ENCODE measurements at places on chromosomes 2 and 18.

DNA sequence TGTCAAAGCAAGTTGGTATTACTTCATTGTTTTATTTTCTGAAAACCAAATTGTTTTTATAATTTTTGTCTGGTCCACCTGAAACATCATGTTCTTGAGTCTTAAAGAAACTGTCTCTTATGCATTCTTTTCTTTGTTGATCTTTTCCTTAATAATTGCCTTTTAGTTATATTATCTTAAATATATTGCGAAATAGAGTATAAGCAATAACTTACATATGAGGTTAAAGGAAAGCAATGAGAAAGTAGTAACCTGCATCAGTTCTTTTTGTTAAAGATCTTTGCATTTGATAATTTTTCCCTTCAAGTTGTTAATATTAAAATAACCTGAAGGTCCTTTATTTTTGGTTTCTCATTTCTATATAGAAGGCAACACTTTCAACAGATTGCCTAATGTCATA, 315.0 kb downstream of the CTNNA2 start:
- DNase-seq, result no peak

- DNase-seq, result no peak
These were observed 3.5 kb downstream of the ACSL3 start for GRCh38 chr2:222864296-222864695.

DNA sequence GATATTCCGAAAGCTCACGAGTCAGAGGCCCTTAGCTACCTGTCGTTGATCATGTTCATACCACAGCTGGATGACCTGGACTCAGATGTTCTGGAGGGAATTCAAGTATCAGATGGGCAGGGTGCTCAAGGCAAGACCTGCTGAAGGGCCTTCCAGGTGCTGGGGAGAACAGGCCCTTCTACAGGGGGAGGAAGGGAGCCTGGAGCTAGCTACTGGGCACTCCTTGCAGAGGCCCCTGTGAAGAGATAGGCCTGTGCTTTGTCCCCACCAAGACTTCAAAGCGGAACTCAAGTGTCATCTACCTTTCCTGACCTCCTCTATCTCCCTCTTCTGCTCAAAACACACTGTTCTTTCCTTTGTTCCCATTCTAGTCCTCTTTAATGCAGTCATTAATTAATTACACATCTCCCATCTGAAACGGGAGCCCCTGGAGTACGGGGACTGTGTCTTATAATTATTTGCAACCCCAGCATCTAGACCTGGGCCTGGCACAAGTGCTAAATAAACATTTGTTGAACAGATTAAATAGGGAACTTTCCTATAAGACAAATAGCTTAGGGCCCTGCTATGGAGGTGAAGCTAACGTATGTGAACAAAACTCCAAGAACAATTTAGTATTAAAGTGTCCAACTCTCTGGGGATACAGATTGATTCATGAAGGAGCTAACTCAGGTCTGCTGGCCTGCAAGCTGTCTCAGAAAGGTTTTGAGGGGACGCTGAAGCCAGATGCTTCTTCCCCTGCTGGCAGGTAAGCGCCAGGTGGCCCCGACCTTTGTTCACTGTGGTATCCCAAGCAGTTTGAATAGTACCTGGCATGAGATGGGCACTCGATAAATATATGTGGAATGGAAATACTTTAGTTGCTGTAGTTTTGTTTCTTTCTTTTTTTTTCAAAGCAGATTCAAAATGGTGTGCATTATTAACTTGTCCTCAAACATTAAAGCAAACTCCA, 22.0 kb downstream of the RHOB start:
- DNase-seq, result no peak

DNA sequence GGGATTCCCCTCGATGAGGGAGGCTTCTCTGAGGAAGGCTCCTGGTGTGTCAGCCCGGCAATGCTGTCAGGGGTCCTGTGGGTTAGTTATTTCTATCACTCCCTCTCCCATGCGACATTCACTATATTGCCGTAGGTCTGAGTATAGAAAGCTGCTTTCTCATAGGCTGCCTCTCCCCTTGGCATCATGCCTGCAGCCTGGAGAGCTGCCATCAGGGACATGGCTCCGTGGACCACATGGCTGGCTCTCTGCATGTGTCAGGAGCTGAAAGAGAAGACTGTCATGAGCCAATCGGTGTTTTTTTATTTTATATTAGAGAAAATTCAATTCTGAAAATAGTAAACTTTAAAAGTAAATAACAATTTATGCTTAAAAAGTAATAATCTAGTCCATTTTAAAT, 198.0 kb downstream of the CDH20 start:
- DNase-seq, result no peak

DNA sequence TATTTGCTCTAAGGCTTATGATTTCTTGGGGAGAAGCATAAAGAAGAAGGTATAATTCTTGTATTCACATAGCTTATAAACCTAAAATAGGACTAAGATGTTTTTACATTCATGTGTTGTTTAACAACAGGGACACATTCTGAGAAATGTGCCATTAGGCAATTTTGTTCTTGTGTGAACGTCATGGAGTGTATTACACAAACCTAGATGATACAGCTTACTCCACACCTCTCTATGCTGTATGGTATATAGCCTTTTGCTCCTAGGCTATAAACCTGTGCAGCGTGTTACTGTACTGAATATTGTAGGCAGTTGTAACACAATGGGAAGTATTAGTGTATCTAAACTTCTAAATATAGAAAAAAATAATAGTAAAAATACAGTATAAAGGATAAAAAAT, 92.1 kb downstream of the PHLPP1 start:
- no peak for DNase-seq

GRCh38 chr2:178109813-178110212, 2.4 kb upstream of the RBM45 start:
- DNase-seq, result no peak

DNA sequence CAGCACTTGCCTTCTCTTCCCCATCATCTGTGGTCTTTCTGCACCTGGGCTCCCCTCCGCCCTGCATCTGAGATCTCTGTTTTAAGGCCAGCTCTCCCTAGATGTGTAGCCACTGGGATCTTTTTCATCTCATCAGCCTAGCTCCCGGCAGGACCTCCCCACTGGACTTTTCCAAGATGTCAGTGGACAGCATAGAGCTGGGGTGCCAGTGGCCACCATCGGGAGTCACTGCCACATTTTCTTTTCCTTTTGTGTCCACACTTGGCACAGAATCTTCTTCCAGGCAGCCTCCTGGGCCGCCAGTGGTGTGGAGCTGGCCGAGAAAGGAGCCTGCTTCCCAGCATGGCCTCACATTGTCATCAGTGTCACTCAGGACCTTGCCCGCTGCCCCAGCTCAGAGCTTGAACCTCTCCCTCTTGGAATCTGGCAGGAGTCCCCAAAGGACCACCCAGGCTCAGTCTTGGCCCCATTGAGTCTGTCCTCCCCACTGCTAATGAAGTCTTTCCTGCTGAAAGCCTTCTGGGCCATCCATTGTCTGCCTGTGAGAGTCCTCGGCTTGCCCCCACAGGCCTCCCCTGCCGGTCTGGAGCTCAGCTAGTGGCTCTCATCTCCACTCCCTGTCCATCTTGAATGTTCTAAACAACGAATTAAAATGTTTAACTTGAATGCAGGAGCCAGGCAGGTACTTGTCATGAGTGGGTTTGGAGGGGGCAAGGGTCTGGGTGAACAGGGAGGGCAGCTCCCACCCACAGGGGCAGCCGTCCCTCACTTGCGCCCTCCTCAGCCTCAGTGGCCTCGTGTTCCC, 324.4 kb downstream of the GBX2 start:
- no peak for DNase-seq

- no peak for DNase-seq
These were observed 901.9 kb upstream of the ZEB2 start for GRCh38 chr2:145421841-145422240.

- DNase-seq, result no peak
These were observed 16.3 kb upstream of the ATOH8 start for GRCh38 chr2:85737481-85737880.

DNA sequence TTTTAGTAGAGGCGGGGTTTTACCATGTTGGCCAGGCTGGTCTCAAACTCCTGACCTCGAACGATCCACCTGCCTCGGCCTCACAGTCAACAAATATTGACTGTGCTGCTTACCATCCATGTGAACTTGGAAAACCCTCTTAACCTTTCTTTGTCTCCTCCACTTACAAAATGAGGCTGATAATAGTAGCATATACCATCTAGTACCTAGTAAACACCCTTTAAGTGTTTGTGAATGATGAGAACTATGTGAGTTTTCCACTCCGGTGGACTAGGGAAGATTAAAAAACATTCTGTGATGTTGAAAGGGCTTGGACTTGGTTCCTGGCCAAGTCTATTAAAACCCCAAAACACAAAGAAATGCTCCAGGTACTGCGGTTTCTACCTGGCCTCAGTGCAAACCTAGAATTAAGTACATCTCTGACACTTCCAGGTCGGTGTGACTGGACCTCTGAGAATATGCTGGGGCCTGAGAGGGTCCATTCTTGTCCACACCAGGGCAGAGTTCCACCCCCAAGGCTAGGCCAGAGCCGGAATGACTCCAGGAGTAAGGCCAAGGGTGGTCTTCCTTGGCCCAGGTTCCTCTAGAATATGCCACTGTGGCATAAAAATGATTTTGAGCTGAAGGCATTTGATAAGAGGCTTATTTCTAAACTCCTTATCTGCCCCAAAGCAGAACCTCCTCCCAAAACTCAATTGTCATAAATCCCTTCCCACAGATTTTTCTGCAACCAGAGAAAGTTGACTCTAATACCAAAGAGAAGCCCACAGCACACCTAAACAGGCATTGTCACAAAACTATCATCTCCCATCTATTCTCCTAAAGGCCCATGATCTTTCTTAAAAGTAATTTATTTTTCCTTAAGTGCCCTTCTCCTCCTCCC, 217.5 kb downstream of the TGIF1 start:
- DNase-seq, result no peak

DNA sequence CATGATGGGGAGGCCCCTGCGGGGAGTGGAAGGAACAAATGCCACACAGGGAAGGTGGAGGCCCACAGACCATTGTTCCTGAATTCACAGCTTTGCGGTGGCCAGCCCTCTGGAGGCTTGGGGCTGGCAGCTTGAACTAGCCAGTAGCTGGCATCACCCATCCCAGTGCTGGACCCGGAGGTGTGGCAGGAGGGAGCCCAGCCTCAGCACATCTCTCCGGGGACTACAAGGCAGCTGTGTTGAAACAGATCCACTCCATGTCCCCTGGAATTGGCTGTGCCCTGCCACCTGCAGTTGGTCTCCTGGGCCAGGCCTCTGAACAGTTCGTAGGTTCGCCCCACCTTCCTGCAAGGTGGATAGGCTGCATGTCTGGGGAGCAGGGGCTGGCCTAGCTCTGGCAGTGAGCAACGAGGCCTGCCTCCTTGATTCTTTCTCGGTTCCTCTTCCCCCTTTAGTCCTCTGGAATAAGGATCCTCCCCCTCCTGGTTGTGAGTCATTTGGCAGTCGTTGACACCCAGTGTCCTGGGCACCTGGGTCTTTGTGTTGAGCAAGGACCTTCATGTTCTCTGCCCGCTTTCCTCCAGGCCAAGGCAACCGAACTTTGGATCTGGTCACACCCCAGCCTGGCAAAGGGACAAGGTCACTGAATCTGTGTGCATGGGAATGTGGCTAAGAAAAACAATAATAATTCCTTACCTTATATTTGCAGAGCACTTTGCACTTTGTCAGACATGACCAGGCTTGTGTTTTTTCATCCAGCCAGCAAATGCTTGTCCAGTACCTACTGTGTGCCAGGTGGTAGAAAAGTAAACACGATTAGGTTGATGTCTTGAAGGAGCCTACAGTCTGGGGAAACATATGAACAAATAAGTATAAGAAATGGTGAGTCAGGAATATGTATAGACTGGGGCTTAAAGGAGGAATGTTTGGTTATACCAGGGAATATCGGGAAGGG, 55.0 kb upstream of the MCFD2 start:
- DNase-seq, result no peak

DNA sequence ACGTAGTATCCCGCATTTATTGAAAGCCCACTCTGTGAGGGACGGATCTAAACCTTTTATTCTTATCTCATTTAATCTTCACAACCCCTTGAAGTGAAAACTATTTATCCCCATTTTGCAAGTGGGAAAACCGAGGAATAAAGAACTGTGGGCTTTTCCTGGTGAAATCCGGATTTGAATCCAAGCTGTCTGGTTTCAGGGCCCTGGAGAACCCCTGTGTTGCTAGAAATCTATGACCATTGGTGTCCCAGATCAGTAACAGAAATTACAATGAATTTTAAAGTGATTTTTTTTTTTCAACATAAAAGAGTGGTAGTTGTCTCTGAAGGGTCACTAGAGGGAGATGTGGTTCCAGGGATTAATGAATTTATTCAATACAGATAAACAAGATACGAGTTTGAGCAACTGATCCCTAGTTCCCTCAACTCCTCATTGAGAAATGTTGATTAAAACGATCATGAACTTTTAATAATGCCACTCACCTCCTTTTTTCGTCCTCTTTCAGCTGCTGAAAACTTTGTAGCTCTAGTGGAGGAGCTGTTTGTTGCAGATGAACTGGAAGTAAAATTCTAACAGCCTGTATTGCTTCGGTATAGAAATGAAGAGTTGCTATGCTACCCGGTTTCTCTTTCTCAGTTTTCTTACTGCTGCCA, 940 bp downstream of the XRCC5 start:
- DNase-seq, result no peak

DNA sequence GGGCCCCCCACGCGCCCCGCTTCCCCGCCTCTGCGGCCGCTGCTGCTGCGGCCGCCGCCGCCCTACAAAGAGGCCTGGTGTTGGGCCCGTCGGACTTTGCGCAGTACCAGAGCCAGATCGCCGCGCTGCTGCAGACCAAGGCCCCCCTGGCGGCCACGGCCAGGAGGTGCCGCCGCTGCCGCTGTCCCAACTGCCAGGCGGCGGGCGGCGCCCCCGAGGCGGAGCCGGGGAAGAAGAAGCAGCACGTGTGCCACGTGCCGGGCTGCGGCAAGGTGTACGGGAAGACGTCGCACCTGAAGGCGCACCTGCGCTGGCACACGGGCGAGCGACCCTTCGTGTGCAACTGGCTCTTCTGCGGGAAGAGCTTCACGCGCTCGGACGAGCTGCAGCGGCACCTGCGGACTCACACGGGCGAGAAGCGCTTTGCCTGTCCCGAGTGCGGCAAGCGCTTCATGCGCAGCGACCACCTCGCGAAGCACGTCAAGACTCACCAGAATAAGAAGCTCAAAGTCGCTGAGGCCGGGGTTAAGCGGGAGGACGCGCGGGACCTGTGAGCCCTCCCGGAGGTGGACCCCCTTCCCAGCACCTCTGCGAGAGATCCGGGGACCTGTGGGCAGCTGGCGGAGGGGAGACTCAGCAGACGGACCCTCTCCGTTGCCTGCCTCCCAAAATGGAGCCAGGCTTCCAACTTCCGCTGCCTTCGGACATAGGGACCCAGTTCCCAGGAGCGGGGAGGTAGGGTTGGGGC, 1.9 kb downstream of the SP5 start:
- DNase-seq, result no peak

GRCh38 chr2:215918901-215919599, 94.3 kb downstream of the MREG start:
- no peak for DNase-seq

DNA sequence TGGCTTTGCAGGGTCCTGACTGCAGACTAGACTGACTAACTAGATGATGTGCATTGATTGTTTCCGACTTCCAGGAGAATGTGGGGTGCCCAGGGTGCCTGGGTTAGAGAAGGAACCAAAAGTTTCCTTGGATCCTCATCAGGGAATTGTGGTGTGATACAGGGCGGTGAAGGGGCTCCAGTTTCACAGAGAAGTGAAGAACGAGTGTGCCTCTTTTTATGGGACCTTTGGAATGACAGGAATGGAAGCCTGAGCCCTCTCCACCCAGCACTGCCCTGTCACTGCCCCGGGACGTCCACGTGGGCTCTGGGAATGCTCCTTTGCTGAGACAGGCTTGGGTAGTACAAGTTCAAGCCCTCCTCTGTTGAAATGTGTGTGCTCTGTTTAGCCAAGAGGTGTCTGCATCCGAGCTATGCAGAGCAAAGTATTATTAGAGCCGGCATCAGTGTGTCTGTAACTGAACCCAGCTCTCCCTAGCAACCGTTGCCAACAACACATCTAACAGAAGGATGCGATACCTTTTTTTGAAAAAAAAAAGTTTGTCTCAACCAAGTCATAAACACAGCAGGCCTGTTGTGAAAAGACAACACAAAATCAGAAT, 183.6 kb downstream of the SMAD7 start:
- DNase-seq, result no peak
